Activated CD4-positive, alpha-beta T cell treated with anti-CD3 and anti-CD28 coated beads, Interleukin-2, amount 10 ng/mL, durations not matched to agents 24 days and 14 days (primary cell): ENCODE measurements at places on chromosomes 7 and 10.

DNA sequence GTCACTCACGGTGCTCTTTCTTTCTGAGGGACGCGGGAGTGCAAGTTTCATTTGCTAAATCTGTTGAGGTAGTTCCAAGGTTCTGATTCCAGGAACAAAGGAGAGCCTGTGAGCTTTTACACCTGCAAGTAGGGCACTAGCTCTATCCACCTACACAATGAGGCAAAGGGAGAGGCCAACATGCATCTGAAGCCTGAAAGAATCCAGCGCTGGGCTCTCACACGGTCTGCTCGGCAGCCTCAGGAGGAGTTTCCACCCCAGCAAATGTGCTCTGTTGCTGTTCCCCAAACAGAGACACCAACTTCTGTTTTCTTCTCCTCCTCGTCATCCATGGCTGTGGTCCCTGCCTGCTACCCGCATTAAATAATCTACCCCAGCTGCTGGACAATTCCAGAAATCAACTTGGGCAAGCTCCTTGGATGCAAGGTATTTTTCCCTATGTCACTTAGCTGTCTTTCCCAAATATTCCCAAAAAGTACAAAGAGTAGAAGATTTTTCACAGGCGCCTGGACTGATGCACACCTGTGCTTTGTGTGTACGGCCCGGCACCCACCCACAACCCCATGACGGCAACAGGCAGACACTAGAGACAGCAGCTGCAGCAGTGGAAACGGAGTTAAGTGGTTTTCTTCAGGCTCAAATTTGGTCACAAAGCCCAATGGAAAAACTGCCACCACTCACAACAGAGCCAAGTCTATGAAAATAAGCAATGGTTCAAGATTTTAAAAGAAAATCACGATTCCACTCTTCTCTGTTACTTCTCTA, 176.8 kb downstream of the ZMYND11 start:
- H3K4me1 ChIP-seq: peaks cover 9% of the 10 kb centered on the region
- no peak overlapping the region for H3K27ac ChIP-seq
- no peaks in the 10 kb centered on the region for H3K36me3 ChIP-seq
- no peaks in the 10 kb centered on the region for H3K27me3 ChIP-seq
- H3K4me3 ChIP-seq: no peak overlapping the region

- H3K4me1 ChIP-seq: no peaks in the 10 kb centered on the region
- DNase-seq: no peak
- H3K27me3 ChIP-seq: peaks cover 2% of the 10 kb centered on the region
Observed at GRCh38 chr7:66602159-66602558, 26.5 kb upstream of the KCTD7 start.

GRCh38 chr7:116674508-116675173, 2.6 kb downstream of the MET start:
- H3K4me1 ChIP-seq: peaks cover 11% of the 10 kb centered on the region
- peaks cover 56% of the 10 kb centered on the region for H3K27me3 ChIP-seq
- no peak overlapping the region for H3K27ac ChIP-seq
- no peak for DNase-seq
- H3K36me3 ChIP-seq: no peaks in the 10 kb centered on the region

DNA sequence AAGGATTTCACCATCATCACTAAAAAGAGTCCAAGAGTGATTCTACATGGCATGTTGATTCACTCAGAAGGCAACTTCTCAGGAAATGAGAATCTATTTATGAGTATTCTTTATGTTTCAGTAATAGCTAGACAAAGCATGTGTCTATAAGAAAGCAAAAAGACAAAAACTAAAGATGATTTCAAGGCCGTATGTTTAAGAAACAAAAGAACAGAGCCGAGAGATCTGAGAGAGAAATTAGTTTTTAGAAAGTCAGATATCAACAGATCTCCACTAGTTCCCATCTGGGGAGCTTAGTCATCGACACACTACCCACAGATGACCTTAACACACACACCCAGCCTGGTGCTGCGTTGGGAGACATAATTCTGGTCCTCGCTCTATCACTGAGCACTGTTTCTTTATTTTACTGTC, 21.0 kb downstream of the PIP4K2A start:
- DNase-seq: no peak
- H3K27ac ChIP-seq: peak overlapping the region; percentile 89
- H3K4me3 ChIP-seq: peak overlapping the region; percentile 52
- peaks cover 11% of the 10 kb centered on the region for H3K36me3 ChIP-seq
- H3K27me3 ChIP-seq: no peaks in the 10 kb centered on the region
- H3K4me1 ChIP-seq: peaks cover 44% of the 10 kb centered on the region

GRCh38 chr7:90025771-90026170, 128.5 kb upstream of the STEAP1 start:
- DNase-seq: no peak
- no peaks in the 10 kb centered on the region for H3K4me1 ChIP-seq
- no peaks in the 10 kb centered on the region for H3K36me3 ChIP-seq
- H3K27ac ChIP-seq: no peak overlapping the region
